ENCODE measurements at places on chromosomes 2 and 18.

GRCh38 chr18:38033282-38033681 is 467.7 kb upstream of the CELF4 start:
- DNase-seq: no peak

DNA sequence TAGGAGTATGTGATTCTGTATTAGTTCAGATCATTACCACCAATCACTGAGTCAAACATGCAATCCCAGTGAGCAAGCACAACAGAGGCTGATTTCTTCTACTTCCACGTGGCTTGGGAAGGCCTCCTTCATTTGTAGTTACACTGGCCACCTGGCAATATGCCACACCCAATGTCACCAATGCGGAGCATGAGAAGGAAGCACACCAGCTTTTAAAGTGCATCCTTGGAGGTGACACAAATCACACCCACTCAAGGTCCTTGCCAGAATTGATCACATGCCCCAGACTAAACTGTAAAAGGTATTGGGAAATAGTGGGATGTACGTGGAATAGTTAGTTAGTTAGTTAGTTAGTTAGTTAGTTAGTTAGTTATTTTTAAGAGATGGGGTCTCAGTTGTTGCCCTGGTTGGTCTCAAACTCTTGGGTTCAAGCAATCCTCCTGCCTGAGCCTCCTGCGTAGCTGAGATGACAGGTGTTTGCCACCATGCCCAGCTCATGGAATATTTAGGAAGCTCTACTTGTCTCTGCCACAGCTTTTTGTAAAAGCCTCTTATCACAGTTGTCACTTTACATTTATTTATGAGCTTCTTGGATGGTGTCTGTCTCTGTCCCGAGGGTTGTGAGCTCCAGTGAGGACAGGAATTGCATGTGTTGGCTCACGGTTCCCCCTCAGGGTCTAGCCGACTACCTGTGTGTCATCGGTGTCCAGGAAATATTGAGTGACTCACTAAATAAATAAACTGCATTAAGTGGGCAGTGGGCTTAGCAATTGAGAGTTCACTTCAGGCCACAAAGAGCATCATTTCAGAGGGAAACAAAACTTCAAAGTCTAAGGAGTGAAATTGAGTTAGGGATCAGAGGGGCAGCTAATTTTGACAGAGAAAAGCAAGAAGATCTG is 28.1 kb upstream of the CAB39 start:
- peak; percentile 57 for DNase-seq

DNA sequence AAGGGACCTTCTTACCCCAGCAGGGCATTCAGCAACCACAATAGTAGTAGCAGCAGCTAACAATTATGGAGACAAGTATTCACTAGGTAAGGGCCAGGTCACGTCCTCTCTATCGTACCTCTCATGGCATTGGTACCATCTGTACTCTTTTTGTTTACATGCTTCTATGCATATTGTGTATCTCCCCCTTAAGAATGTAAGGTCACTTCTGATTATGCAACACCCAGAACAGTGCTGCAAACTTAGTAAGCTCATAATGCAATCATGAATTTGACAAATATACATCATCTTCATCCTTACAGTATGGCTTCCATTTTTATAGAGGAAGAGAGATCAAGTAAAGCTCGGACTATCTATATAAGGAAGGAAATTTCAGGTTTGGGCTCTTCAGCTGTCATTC is 46.1 kb downstream of the SPRED2 start:
- no peak for DNase-seq

GRCh38 chr2:171318463-171318934 is 115.3 kb downstream of the METTL8 start:
- DNase-seq: peak; percentile 12

DNA sequence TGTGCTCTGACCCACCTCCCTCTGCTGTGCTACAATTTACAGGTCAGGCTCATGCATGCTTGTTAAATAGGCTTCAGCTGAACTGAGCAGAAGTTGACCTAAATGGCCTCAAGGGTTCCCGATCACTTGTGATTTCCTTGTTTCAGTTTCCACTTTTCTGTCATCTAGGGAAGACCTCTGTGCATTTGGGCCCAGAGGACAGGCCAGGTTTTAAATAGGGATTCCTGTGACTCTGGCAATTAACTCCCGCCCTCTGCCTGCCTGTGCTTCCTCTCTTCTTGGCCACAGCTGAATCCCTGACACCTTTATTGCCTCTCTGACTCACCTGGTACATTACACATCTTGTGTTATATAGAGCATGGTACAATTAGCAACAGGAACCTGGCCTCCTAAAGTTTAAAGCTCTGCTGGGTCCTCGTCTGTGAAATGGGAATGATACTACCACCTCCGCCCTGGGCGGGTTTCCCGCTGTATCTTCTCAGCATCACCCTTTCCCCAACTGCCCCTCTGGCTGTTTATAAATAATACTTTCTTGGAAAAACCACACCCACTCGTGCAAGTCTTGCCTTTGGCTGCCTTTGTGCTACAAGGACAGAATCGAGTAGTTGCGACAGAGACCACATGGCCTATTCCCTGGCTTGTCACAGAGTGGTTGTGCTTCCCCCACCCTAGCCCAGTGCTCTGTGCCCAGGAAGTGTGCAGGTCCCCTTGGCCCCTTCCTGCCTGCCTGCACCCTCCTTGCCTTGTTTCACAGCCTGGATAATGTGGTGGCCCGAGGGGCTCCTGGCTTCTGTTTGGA is 7.9 kb downstream of the CABLES1 start:
- DNase-seq: peak; percentile 34

- no peak for DNase-seq
Measured at GRCh38 chr2:184413671-184414229, 184.6 kb upstream of the ZNF804A start.

- no peak for DNase-seq
Measured at GRCh38 chr2:134932864-134933526, 14.4 kb downstream of the CCNT2 start.

- no peak for DNase-seq
Measured at GRCh38 chr2:74426181-74426758, 4.7 kb downstream of the WDR54 start.

DNA sequence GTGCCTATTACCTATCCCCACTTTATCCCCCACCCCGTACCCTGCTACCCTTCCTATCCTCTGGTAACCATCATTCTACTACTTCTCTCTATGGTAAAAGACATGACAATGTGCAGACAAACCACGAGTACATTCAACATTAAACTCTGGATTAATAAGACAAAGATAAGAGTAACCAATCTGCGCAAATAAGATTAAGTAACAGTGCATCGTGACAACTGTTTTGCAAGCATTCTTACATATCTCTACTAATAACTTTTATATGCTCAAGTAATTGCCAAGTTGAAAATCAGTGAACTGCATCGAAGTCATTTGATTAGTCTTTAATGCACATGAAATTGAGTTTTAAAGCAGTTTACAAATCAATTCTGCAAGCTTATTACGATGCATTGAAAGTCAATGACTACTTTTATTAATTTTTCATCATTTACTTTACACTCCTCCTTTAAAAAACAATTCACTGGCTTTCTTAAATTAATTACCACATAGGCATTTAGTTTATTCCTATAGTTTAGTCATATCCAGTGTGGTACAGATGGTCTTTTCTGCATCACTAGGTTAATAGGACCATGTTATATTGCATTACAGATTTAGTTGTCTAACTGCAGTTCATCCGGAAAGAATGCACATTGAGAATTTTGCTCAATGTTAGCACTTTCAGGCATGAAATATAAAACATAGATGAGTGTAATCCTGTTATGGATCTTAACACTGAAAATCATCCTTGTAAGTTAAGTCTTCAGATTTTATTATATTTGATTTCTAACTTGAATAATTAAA is 178.1 kb downstream of the GCA start:
- DNase-seq: no peak

DNA sequence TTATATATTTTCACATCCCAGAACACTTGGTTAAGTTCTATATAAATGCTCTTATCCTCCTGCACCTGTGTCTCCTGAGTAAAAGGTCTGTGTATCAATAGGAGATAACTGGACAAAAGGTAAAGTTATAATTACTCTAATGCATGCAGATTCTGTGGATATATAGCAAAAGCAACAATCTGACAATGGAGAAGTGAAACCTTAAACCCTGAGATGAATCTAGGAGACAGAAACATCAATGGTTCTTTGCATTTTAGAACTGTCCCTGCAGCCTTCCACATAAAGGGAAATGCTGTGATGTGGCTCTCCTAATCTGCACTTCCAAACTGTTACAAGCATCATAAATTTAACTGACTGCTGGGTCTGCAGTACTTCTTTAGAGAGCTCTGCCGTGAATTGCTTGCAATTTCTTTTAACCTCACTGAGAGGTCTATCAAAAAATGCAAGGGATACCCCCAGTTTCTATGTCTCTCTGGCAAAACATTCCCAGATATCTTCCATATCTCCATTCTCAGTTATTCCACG is 42.8 kb upstream of the FSIP2 start:
- DNase-seq: no peak

DNA sequence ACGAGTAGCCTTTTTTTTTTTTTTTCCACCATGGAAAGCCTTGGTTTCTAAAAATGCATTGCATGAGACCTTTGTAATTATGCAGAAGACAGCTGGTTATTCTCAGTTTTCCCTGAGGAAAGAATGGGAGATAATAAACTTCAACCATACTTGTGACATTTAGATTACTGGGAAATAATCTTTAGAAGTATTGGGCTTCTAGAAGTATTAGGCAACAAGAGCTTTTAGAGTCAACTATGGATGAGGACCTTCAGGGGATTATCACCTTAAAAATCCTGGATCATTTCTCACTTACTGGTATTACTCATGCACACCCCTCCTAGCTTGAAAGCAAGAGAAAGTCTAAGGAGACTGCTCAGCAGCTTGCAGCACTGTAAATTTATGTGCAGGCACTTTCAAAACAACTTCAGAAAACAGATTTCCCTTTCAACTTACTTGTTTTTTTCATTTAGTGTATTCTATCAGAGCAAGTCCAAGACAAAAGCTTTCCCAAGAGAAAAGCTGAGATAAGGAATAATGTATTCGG is 175.9 kb downstream of the NRXN1 start:
- DNase-seq: no peak

GRCh38 chr2:16716024-16716423 is 50.4 kb upstream of the CYRIA start:
- DNase-seq: no peak

GRCh38 chr2:80579756-80580155 is 275.2 kb upstream of the LRRTM1 start:
- no peak for DNase-seq

DNA sequence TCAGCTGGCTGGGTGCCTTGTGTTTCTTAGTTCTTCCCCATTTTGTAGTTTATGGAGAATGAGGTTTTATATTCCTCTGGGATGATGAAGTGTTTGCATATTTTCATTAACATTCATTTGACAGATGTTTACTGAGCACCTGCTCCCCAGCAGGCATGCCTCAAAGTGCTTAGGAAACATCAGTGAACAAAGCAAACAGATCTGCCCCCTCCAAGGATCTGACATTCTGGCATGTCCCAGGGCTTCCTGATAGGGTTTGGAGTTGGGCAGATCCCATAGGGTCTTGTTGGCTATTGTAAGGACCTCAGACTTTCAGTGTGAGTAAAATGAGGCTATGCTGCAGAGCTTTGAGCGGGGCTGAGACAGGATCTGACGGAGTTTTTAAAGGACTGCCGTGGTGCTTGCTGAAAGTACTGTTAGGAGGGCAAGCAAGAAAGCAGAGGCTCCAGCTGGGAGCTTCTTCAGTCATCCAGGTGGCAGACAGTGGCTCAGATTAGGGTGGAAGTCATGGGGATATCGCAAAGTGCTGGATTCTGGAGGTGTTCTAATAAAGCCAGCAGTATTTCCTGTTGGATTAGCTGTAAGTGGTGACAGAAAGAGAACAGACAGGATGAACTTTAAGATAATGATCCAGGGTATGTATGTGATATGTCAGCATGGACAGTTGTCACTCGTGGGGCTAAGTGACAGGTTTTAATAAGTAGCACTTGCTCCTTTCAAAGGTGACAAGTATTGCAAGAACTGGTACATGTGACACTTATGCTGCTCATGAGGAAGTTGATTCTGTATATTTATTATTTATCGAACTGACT is 11.3 kb upstream of the IAH1 start:
- no peak for DNase-seq

DNA sequence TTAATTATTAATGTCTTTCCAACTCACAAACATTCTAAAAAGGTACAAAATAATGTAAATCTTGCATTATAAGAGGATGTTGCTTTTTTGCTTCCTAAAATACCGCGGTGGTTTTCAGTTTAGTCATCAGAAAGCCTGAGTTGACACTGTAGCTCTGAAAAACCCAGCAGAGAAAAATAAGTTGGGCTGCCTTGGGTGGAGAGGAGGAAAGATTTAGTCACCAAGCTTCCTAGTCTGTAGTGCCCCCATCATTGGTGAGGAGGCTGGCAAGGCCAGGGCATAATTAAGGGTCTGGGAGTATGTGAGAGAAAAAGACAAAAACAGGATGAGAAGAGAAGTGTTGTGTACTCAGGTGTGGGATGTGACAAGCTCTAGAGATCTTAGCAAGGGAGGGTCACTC is 5.7 kb downstream of the PTPRM start:
- peak; percentile 59 for DNase-seq

- DNase-seq: no peak
Measured at GRCh38 chr18:37336568-37337285, 228.9 kb downstream of the CELF4 start.

DNA sequence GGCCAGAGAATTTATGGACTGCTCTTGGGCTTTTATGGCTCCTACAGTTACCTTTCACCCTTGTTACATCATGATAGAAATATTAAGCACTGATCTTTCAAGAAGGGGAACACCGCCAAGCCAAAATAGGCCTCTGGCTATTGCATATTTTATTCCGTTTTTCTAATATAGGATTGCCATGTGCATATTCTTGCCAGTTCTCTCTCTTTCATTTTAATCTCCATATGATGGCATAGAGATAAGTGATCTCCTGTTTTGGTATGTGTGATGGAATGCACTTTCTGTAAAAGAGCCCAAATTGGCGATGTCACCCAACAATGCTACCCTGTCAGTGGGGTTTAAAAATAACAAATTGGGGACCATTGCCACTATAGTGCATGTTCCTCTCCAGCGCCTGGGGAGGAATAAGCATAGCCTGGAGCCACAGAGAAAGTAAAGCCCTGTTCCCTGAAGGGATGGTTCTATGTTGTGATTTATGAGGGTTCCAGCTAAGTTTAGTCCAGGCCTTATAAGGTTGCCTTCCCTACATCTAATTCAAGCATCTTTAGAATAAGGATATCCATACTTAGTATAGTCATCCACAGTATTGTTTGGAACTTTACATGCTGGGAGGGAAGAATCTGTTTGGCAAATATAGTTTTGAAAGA is 26.9 kb downstream of the CMPK2 start:
- DNase-seq: no peak

DNA sequence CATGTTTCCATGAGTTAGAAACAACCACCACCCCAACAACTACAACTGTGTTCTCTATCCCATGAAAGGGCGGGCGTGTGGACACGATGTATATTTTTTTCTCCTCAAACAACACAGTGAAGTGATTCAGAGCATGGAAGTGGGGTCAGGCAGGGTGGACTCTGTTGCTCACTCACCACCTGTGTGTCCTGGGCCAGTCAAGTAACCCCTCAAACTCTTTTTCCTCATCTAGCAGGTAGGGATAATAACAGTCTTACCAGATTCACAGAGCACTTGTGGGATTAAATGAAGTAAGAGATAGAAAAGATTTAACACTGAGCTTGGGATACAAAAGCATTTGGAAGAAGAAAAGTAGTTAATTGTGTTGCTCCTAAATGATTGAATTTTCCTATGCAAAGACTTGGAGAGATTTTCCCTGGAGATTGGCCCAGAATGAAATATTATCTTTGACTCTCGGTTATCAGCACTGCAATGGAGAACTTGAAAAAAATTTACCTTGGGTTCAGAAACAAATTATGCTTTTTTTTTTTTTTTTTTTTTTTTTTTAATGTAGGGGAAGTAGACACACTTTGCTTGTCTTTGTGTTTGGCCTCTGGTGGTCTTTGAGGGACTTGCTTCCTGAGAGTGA is 161.9 kb upstream of the EPAS1 start:
- no peak for DNase-seq

Measured in EH (cell line).